Stimulated activated CD4-positive, alpha-beta T cell treated with anti-CD3 and anti-CD28 coated beads, Interleukin-15, amount 100 ng/mL, for 1 hour (primary cell): ENCODE measurements at places on chromosomes 2 and 18.

DNA sequence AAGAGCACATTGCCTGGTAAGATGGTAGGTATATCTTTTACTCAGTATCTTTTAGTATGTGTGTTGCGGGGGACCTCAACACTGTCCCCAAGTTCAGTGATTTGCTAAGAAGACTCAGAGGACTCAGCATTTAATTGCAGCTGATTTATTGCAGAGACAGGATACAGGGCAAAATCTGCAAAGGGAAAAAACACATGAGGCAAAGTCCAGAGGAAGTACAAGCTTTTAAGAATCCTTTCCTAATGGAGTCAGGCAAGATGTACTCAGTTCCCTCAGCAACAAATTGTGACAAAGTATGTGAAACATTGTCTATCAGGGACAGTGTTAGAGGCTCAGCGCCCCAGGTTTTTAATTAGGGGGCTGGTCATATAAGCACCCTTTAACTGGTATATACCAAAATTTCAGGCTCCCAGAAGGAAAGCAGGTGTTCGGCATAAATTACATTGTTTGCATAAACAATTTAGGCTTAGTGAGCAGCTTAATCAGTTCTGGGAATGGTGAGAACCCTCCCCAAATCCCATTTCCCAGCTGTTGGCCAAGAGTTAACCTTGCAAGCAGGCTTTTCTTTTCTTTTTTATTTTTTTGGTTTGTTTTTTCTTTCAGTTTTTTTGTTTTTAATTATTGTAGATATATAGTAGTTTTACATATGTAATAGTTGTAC, 41.7 kb downstream of the RAB3GAP1 start:
- no peak for DNase-seq

GRCh38 chr2:205680067-205680466, 2.2 kb upstream of the NRP2 start:
- no peak for DNase-seq

- no peak for DNase-seq
Measured at GRCh38 chr2:12921321-12921720, 204.6 kb downstream of the TRIB2 start.

- no peak for DNase-seq
Measured at GRCh38 chr2:33358878-33359277, 117.6 kb upstream of the RASGRP3 start.

- DNase-seq = no peak
Measured at GRCh38 chr18:32445846-32446245, 24.8 kb downstream of the GAREM1 start.

DNA sequence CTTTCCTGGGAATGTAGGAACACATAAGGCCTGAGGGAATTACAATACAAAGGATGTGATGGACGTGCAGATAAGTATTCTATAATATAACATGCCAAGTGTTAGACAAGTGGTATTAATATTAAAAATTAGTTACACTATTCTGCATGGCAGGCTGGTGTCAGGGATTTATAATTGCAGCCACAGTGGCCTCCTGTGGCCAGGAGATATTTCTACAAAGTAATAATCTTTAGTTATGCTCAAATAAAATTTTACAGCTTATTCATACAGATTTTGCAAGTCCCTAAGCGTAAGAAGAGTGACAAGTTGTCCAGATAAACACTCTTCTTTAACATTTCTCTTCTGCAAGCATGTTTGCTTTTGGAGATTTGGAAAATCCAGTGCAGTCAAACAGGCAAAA, 90.4 kb upstream of the CBLN2 start:
- DNase-seq = no peak

DNA sequence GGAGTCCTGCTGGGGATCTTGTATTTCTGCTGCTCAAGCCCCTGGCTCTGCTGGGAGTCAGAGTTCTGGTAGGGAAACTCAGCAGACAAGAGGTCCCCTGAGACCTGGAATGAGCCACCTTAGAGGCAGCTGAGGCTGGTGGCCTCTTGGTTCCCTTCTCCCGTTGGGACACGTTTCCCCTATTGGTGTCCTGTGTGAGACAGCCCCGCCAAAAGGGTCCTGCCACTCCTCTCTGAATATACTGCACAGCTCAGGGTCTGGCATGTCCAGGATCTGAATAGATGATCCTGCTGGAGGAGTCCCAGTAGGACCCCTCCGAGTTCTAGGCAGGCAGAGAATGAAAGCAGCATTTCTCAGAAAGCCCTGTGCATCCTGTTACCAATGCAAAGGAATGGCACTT, 2.0 kb upstream of the RALB start:
- DNase-seq = no peak

DNA sequence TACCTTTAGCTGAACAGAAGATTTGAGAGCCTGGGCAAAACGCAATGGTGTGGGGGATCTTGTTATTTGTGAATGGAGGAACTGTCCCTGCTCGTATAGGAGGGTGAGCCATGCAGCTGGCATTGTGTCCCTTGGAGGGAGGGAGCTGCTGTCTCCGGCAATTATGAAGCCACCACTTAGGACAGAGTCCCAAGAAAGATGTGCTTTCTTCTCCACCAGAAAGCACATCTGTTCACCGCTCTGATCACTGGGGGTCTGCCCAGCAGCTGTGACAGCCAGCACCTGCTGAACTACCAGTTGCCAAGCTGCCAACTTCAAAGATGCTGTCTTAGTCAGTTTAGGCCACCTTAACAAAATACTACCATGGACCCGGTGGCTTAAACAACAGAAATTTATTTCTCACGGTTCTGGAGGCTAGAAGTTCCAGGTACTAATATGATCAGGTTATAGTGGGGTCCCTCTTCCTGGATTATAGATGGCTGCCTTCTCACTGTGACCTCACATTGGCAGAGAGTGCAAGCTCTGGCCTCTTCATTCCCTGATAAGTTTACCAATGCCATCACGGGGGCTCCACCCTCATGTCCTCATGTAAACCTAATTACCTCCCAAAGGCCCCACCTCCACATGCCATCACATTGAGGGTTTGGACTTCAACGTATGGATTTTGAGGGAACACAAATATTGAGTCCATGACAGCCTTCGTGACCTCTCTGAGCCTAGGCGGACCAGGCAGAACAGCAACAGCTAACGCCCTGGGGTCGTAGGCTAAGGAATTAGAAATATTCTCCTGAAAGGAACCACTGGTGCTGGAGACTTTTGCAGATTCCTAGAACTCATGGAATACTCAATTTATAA, 148.3 kb downstream of the RHBDD1 start:
- DNase-seq = no peak

GRCh38 chr18:13799396-13799795, 24.6 kb upstream of the MC5R start:
- DNase-seq = no peak

DNA sequence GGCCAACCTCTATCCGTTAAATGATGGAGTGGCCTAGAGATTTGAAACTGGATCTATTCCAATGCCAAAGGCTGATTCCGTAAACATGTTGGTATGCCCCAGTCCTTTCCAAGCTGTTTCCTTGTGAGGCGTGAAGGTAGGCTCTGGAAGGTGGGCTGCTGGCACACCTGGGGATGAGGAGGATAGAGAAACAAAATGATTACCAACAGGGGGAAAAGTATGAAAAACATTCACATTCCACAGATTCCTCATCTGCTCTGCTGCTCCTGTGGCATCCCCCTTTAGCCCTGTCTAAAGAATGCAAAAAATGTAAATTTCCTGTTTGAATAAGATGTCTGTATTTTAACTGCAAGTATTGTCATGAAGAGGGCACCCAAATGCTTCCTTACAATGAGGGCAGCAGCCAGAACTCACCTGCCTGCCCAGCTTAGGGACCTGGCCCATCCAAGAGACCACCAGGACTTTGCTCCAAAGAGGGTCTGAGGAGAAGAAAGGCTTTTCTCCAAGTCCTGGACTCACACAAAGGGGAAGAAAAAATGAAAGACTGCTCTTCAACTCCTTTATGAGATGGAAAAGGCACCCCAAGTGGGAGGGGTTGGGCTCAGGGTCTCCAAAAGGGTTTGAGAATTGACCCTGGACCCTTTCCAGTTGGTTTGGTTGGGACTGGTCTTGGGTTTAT, 132.3 kb upstream of the PELI1 start:
- DNase-seq = no peak
